Neural crest cell (in vitro differentiated cells): ENCODE measurements at places on chromosomes 13 and 19.
A peak's percentile ranks its signal among the peaks of the same experiment; 100 is the strongest.

GRCh38 chr19:13937479-13938300 lies 527 bp downstream of the PODNL1 start:
- peaks cover 5% of the 10 kb centered on the region for H3K27me3 ChIP-seq
- H3K27ac ChIP-seq: no peak overlapping the region
- no peaks in the 10 kb centered on the region for H3K36me3 ChIP-seq
- no peak for DNase-seq

DNA sequence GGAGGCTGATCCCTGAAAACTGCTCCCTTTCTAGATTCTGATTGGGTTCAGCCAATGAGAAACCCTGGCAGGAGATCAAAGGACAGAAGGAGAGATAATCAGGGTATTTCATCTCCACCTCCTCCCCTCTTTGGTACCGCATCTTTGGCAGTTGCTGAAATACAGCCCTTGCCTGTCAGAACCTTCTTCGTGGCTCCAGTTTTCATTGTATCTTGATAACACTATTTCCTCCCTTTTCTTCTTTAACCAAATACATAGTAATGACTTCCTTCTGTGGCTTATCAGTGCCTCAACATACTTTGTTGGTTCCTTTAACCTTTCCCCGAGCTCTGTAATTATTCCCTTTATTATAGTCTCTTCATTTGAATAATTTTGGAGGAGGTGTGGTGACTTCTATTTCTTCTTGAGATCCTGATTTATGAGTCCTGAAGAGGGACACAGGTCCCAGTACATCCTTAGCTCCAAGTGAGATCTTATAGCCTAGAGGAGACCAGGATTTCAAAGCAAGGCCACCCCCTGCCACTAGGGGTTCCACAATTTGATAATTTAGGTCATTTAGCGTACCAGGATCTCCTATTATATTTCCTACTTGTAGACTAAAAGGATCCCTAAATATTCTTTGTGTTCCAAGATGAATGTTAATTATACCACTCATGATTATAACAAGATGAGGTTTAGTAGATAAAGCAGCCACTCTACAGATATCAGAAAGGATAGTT lies 98.0 kb downstream of the EDNRB start:
- no peaks in the 10 kb centered on the region for H3K4me1 ChIP-seq
- H3K4me3 ChIP-seq: no peak overlapping the region
- no peak overlapping the region for H3K27ac ChIP-seq
- no peaks in the 10 kb centered on the region for H3K27me3 ChIP-seq

DNA sequence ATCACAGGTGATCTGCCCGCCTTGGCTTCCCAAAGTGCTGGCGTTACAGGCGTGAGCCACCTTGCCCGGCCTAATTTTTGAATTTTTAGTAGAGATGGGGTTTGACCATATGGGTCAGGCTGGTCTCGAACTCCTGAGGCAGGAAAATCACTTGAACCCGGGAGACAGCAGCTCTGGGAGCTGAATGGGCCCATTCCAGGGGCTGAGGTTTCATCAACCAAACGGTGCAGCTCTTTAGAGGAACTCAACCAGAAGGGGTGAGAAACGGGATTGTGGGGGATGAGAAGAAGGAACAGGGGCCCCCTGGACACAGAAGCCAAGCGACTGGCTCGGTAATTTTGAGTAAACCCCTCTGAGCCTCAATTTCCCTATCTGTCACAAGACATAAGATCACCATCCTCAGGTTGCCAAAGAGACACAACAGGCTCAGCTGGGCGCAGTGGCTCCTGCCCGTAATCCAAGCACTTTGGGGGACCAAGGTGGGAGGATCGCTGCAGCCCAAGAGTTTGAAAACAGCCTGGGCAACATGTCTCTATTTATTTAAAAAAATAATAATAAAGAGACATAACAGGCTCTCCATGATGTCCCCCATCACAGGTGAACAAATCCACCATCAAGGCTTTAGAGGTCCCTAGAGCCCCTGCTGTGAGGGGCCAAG lies 562 bp downstream of the IQCN start:
- DNase-seq: no peak
- H3K4me1 ChIP-seq: peaks cover 1% of the 10 kb centered on the region
- no peak overlapping the region for H3K4me3 ChIP-seq
- no peaks in the 10 kb centered on the region for H3K27me3 ChIP-seq
- H3K27ac ChIP-seq: no peak overlapping the region

- DNase-seq: no peak
- H3K27me3 ChIP-seq: no peaks in the 10 kb centered on the region
- no peaks in the 10 kb centered on the region for H3K36me3 ChIP-seq
- no peak overlapping the region for H3K4me3 ChIP-seq
Measured at GRCh38 chr13:70415136-70415535, 306.9 kb upstream of the KLHL1 start.

GRCh38 chr13:32390048-32390447 lies 37.9 kb downstream of the N4BP2L1 start:
- H3K36me3 ChIP-seq: peaks cover 14% of the 10 kb centered on the region
- no peak overlapping the region for H3K27ac ChIP-seq
- no peaks in the 10 kb centered on the region for H3K27me3 ChIP-seq
- no peak overlapping the region for H3K4me3 ChIP-seq
- H3K4me1 ChIP-seq: peaks cover 5% of the 10 kb centered on the region

- peaks cover 28% of the 10 kb centered on the region for H3K4me1 ChIP-seq
- no peak for DNase-seq
- H3K27ac ChIP-seq: peak overlapping the region; percentile 71
- H3K27me3 ChIP-seq: no peaks in the 10 kb centered on the region
- no peaks in the 10 kb centered on the region for H3K36me3 ChIP-seq
- no peak overlapping the region for H3K4me3 ChIP-seq
Measured at GRCh38 chr19:38070573-38070972, 153.4 kb downstream of the DPF1 start.

DNA sequence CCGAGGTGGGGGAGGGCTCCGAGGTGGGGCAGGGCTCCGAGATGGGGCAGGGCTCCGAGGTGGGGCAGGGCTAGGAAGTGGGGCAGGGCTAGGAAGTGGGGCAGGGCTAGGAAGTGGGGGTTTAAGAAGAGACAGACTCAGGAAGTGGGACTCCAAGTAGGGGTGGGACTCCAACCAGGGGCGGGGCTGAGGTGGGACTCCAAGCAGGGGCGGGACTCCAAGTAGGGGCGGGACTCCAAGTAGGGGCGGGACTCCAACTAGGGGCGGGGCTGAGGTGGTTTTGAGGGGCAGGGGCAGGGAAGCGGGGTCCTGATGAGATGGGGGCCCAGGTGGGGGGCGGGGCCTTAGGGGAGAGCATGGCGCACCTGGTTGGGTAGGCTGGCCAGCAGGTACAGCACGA lies 13.6 kb downstream of the CFD start:
- no peaks in the 10 kb centered on the region for H3K4me1 ChIP-seq
- H3K36me3 ChIP-seq: peaks cover 2% of the 10 kb centered on the region
- H3K27ac ChIP-seq: no peak overlapping the region
- DNase-seq: no peak
- H3K4me3 ChIP-seq: no peak overlapping the region

DNA sequence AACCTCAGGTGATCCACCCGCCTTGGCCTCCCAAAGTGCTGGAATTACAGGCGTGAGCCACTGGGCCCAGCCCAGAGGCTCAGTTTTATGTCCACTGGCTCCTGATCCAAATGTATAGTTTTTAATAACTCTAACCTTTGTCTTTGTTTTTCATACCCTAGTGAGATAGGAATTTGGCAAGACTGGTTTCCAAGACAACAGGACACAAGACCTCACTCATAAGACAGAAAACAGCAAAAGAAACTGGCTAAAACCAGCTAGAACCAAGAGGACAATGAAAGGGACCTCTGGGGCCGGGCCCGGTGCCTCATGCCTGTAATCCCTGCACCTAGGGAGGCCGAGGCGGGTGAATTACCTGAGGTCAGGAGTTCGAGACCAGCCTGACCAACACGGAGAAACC lies 27.6 kb downstream of the CPT1C start:
- DNase-seq: no peak
- no peak overlapping the region for H3K27ac ChIP-seq
- peaks cover 3% of the 10 kb centered on the region for H3K36me3 ChIP-seq
- peaks cover 6% of the 10 kb centered on the region for H3K4me1 ChIP-seq
- H3K27me3 ChIP-seq: no peaks in the 10 kb centered on the region

DNA sequence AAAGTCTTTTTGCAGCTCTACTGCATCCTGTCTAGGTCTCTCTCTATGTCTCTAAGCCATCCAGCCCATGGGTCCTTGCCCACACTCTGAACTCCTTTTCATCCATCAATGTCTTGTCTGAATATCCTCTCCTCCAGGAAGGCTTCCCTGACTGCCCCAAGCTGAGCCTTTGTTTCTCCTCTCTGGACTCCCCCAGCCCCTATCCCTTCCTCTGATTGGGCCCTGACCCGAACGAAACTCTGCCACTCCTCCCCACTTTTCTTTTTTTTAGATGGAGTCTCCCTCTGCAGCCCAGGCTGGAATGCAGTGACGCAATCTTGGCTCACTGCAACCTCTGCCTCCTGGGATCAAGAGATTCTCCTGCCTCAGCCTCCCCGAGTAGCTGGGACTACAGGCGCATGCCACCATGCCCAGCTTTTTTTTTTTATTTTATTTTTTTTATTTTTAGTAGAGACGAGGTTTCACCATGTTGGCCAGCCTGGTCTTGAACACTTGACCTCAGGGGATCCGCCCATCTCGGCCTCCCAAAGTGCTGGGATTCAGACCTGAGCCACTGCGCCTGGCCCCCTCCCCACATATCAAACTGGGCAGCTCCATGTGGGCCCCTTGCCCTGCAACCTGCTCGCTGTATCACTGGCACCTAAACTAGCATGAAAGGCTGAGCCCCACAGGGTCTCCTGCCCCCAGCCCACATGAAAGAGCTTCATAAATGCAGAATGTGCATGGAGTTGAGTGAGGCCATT lies 870 bp upstream of the UNC13A start:
- no peak overlapping the region for H3K27ac ChIP-seq
- peak overlapping the region; percentile 65 for H3K4me3 ChIP-seq
- peaks cover 61% of the 10 kb centered on the region for H3K27me3 ChIP-seq
- DNase-seq: no peak
- H3K4me1 ChIP-seq: peaks cover 12% of the 10 kb centered on the region
- H3K36me3 ChIP-seq: no peaks in the 10 kb centered on the region

GRCh38 chr19:39254531-39255345 lies 6.1 kb upstream of the IFNL4 start:
- peaks cover 6% of the 10 kb centered on the region for H3K4me1 ChIP-seq
- DNase-seq: no peak
- H3K27me3 ChIP-seq: peaks cover 66% of the 10 kb centered on the region
- H3K27ac ChIP-seq: no peak overlapping the region
- H3K36me3 ChIP-seq: no peaks in the 10 kb centered on the region

- no peak for DNase-seq
- no peak overlapping the region for H3K4me3 ChIP-seq
- peaks cover 96% of the 10 kb centered on the region for H3K27me3 ChIP-seq
- H3K27ac ChIP-seq: no peak overlapping the region
- H3K4me1 ChIP-seq: peaks cover 10% of the 10 kb centered on the region
Measured at GRCh38 chr19:13008926-13009787, 13.9 kb downstream of the NFIX start.

DNA sequence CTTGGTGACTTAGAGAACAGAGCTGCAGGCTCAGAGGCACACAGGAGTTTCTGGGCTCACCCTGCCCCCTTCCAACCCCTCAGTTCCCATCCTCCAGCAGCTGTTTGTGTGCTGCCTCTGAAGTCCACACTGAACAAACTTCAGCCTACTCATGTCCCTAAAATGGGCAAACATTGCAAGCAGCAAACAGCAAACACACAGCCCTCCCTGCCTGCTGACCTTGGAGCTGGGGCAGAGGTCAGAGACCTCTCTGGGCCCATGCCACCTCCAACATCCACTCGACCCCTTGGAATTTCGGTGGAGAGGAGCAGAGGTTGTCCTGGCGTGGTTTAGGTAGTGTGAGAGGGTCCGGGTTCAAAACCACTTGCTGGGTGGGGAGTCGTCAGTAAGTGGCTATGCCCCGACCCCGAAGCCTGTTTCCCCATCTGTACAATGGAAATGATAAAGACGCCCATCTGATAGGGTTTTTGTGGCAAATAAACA lies 9.9 kb downstream of the APOC1 start:
- H3K4me3 ChIP-seq: no peak overlapping the region
- H3K27ac ChIP-seq: no peak overlapping the region
- no peak for DNase-seq

- no peak for DNase-seq
- no peaks in the 10 kb centered on the region for H3K36me3 ChIP-seq
- H3K27ac ChIP-seq: no peak overlapping the region
- H3K4me1 ChIP-seq: no peaks in the 10 kb centered on the region
- no peak overlapping the region for H3K4me3 ChIP-seq
Measured at GRCh38 chr13:61128850-61129645, 286.6 kb downstream of the PCDH20 start.

DNA sequence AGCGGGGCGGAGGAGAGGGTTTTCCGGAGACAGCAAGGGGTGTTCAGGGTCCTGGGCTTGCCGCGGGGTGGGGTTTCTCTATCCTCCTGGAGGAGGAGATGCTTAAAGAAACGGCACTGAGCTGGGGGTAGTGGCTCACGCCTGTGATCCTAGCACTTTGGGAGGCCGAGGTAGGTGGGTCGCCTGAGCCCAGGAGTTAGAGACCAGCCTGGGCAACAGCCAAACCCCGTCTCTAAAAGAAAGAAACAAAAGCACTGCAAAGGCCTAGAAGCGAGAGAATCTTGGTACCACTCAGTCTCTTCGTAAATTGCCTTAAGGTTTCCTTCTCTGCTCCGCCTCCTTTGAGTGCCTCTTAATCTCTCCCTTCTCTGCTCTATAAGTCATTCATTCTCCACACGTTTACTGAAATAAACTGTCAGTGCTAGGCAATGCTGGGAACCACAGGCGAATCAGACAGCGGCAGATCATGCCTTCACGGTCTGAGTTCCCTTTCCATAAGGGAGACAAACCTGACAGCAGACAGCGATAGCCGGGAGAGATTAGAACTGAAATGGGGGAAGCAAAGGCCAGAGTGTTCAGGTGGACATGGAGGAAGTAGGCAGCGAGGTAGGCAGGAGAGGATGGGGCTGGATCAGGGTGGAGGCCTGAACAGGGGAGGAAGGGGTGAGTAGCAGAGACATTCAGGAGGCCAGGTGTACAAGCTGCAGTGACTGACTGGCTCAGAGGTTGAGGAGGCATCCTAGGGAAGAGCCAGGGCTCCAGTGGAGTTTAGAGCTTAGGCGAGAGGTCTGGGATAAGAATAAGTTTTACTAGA lies 580 bp downstream of the EIF3K start:
- peak overlapping the region; percentile 99 for H3K4me3 ChIP-seq
- H3K4me1 ChIP-seq: peaks cover 20% of the 10 kb centered on the region
- H3K36me3 ChIP-seq: peaks cover 7% of the 10 kb centered on the region
- H3K27me3 ChIP-seq: no peaks in the 10 kb centered on the region
- peak overlapping the region; percentile 100 for H3K27ac ChIP-seq

DNA sequence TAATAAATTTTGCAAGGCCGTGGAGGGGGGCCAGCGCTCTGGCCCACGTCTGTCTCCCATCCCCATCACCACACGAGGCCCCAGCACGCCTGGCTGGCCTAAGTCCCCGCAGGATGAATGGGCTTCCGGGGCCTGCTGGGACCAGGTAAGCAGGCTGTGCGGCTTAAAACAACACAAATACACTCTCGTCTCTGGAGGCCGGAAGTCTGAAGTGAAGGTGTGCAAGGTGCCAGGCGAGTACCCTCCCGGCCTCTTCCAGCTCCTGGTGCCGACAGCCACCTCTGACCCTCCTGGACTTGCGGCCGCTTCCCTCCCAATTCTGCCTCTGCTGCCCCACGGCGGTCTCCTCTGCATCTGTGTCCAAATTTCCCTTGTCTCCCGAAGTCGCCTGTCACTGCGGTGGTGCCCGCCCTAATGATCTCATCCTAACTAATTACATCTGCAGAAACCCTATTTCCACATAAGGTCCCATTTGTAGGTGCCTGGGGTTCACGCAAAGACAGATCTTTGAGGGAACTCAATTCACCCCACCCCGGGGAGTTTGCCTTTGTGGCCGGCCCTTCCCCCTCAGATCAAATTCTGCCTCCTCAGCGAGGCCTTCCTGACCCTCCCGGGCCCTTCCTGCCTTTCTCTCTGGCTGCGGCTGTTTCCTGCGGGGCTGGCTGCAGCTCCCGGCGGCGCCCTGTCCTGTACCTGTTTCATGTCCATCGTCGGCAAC lies 8.1 kb upstream of the PTBP1 start:
- peak overlapping the region; percentile 82 for H3K27ac ChIP-seq
- peaks cover 13% of the 10 kb centered on the region for H3K4me1 ChIP-seq
- H3K4me3 ChIP-seq: peak overlapping the region; percentile 18
